ENCODE measurements at places on chromosomes 4 and X.

- DNase-seq = no peak
Measured at GRCh38 chrX:54357414-54358377, at the start of gene WNK3. Gene WNK3, minus strand, starts transcription at chrX:54358046.

GRCh38 chr4:8220661-8221450 is 21.8 kb downstream of the SH3TC1 start:
- DNase-seq = no peak

GRCh38 chrX:105610411-105610810 is 211.9 kb upstream of the NRK start:
- no peak for DNase-seq

GRCh38 chr4:152938237-152938947 is 2.3 kb downstream of the FHDC1 start:
- DNase-seq = peak; percentile 46

GRCh38 chrX:71366674-71367256 is 608 bp downstream of the TAF1 start:
- peak; percentile 7 for DNase-seq

GRCh38 chrX:41317477-41318208 is 16.3 kb upstream of the DDX3X start:
- no peak for DNase-seq

- no peak for DNase-seq
Measured at GRCh38 chrX:19775830-19776485, 111.4 kb downstream of the SH3KBP1 start.

GRCh38 chrX:39758791-39759525 is 338.8 kb downstream of the BCOR start:
- no peak for DNase-seq

DNA sequence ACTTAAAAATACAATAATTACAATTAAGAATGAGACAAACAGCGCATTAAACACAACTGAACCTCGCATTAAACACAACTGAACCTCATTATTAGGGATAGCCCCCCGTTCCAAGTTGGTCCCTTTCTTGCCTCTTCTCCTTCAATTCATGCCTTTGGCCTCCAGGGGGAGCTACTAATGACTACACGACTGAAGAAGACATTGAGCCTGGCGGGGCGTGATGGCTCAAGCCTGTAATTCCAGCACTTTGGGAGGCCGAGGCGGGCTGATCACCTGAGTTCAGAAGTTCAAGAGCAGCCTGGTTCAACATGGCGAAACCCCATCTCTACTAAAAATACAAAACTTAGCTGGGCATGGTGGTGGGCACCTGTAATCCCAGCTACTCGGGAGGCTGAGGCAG is 56.4 kb upstream of the NWD2 start:
- DNase-seq = peak; percentile 4

GRCh38 chrX:77014377-77015372 is 432.5 kb upstream of the FGF16 start:
- no peak for DNase-seq

DNA sequence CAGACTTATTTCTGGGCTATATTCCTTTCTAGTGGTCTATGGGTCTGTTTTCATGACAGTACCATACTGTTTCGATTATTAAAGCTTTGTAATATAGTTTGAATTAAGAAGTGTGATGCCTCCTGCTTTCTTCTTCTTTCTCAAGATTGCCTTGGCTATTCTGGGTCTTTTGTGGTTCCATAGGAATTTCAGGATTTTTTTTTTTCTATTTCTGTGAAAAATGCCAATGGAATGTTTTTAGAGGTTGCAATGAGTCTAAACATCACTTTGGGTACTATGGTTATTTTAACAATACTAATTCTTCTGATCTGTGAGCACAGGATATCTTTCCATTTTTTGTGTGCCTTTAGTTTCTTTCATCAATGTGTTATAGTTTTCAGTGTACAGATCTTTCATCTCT is 204.3 kb upstream of the HCCS start:
- no peak for DNase-seq

DNA sequence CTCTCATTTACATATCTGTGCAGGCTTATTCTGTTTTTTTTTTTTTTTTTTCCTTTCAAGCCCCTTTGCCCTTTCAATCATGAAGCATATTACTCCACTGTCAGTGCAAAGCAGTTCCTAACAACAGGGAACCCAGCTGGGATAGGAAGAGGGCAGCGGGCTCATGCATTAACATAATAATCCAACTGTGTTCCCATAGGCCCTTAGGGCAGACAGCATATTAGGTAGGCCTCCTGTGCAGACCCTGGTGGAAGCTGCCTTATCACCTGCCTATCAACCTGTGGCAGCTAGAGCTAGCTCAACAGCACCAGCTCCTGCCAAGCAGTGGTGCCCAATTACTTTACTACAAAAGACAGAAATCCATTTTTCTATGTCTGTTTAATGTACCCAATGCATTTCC is 49.3 kb downstream of the SLC10A7 start:
- DNase-seq = no peak

DNA sequence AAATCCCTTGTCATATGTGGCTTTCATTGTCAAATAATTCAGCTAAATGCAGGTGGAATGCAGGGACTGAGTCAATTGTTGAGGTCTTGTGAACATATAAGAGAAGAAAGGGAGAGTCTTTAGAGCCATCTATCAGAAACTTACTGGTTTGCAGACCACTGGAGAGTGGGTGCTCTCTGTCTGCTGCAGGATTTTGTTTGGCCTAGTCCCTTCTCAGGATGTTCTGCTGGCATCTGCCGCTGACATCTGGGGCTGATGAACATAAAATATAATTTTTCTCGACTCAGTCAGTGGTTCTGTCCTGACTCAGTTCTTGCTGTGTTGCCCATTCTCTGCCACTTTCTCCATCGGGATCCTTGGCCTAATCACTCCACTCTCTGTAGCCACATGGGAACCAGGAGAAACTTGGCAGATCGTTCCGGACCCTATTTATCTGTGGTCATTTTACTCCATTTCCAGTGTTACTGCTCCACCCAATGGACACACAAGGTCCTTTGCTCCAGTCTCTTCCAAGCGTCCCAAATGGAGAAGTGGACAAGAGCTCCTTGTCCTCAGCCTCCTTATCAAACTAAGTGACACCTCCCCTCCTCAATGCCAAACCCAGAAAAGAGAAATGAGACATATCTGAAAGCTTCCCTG is 436.2 kb downstream of the FAT4 start:
- DNase-seq = no peak

- no peak for DNase-seq
Measured at GRCh38 chr4:4549534-4549933, 7.7 kb upstream of the STX18 start.

DNA sequence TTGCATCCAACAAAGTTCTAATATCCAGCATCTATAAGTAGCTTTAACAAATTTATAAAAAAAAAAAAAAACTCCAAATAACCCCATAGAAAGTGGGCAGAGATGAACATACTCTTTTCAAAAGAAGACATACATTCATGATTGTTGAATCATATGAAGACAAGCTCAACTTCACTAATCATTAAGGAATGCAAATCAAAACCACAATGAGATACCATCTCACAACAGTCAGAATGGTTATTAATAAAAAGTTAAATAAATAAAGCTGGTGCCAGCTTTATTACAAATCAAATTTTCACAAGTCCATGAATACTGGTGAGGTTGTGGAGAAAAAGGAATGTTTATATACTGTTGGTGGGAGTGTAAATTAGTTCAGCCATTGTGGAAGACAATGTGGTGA is 592.0 kb downstream of the IQCM start:
- no peak for DNase-seq

GRCh38 chrX:4450177-4450576 is 736.7 kb upstream of the PRKX start:
- DNase-seq = no peak

- DNase-seq = no peak
Measured at GRCh38 chr4:51909236-51909703, 66.3 kb downstream of the DCUN1D4 start.

GRCh38 chrX:13253223-13253622 is 66.6 kb downstream of the ATXN3L start:
- no peak for DNase-seq

DNA sequence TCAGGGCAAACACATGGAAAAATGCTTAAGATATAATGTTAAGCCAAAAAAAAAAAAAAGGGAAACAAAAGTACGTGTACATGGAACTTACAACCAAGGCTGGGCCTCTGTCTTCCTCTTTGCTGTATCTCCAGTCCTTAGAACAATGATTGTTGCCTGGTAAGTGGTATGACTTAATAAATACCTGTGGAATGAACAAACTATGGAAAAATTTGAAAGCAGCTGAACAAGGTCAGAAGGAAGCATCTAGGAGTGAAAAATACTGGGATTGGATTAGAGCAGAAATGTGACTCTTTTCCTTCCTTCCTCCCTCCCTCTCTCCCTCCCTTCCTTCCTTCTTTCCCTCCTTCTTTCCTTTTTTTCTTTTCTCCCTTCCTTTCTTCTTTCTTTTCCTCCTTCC is 54.2 kb upstream of the SMIM10 start:
- DNase-seq = no peak

- no peak for DNase-seq
Measured at GRCh38 chr4:90570615-90571014, 443.4 kb downstream of the CCSER1 start.

GRCh38 chrX:134647477-134647877 is 10.8 kb downstream of the PLAC1 start:
- DNase-seq = no peak

GRCh38 chr4:101102114-101102742 is 245.1 kb downstream of the PPP3CA start:
- no peak for DNase-seq

- DNase-seq = no peak
Measured at GRCh38 chr4:61395754-61396153, 195.6 kb downstream of the ADGRL3 start.
